ENCODE measurements at places on chromosomes 1 and 21.

- DNase-seq, result no peak
Observed at GRCh38 chr1:25033828-25034705, 104.0 kb upstream of the RUNX3 start.

- DNase-seq, result no peak
Observed at GRCh38 chr1:161944381-161944780, 79.3 kb downstream of the OLFML2B start.

DNA sequence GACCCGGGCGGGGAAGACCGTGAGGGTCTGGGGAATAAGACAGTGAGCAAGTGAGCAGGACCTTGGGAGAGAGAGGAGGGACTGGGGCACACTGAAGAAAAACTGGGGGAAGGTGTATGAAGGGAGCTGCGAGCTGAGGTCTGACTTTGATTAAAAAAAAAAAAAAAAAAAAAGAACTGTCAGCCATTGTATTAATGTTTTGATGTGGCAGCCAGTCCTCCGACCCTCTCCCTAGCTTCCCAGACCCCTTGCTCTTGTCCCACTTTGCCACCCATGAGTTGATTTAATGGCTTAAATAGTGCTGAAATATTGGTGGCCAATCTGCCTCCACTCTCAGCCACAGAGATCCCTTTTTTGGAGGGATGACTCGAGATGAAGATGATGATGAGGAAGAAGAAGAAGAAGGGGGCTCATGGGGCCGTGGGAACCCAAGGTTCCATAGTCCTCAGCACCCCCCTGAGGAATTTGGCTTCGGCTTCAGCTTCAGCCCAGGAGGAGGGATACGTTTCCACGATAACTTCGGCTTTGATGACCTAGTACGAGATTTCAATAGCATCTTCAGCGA is 652 bp downstream of the HAX1 start:
- DNase-seq, result no peak

DNA sequence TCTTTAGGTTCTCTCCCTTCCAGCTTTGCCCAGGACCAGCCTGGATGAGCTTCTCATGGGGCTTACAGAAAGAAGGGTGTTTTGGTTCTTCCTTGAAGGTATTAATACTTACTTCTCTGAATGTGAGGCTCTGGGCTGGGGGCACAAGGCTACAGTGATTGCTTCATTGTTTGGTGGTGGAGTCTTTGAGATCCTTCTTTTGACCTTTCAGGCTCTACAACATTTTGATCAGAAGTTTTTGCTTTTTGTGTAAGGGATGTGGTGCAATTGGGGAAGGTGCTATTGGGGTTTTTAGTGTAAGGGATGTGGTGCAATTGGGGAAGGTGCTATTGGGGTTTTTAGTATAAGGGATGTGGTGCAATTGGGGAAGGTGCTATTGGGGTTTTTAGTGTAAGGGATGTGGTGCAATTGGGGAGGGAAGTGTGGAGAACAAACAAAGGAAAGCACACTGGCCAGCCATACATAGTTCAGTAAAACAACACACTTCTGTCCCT is 103.6 kb upstream of the IVNS1ABP start:
- DNase-seq, result no peak

DNA sequence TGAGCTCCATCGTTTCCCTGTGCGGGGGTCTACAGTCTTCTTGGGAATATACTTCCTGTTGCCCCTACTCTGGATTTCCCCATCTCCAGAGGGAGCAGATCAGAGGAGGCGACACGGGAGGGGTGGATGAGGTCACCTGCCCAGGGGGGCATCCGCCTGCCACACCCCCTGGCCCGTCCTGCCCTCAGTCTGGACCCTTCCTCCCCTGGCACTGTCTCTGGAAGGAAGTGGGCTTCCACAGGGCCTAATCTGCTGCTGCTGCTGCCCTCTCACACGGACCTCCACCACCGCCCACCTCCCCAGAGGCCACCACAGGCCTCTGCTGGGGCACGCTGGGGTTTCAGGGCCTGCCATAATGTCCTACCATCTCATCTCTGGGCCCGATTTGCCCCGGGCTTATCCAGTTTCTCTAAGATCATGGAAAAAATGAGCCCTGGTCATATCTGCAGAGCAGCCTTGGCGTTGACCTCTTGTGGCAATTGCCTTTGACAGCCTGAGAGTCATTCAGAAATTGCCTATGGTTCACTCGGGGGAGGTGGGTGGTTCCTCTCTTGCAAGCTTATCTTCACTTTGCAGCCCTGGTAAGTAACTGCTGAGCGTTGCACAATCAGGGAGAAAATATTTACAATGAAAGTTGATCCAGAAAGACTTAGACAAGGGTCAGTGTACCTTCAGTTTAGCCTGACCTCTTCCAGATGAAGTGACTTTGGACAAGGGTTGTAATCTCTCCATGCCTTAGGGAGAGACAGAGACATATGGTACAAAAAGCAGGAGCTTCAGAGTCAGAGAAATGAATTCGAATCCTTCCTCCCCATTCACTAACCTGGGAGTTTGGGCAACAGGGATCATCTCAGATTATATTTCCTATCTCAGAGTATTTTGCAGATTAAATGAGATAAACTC is 252.4 kb downstream of the TOMM20 start:
- peak; percentile 52 for DNase-seq

GRCh38 chr1:222540598-222540995 is 7.3 kb downstream of the HHIPL2 start:
- no peak for DNase-seq

DNA sequence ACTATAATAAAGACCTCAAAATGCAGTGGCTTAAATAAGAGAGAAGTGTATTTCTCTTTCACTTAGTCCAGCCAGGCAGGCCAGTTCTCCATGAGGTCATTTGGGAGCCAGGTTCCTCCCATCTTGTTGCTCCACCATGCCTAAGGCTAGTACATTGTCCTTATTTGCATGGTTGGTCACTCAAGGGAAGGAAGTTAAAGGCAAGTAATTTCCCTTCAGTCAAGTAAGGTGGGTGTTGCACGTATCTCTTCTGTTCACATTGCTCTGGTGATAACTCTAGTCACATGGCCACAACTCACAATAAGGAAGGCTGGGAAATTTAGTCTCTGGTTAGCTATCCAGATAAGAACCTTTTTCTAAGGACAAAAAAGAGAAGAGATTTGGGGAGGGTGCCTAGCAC is 27.2 kb upstream of the TADA1 start:
- DNase-seq, result no peak

- peak; percentile 91 for DNase-seq
Observed at GRCh38 chr21:45818904-45819285, 162.7 kb upstream of the COL6A1 start.

DNA sequence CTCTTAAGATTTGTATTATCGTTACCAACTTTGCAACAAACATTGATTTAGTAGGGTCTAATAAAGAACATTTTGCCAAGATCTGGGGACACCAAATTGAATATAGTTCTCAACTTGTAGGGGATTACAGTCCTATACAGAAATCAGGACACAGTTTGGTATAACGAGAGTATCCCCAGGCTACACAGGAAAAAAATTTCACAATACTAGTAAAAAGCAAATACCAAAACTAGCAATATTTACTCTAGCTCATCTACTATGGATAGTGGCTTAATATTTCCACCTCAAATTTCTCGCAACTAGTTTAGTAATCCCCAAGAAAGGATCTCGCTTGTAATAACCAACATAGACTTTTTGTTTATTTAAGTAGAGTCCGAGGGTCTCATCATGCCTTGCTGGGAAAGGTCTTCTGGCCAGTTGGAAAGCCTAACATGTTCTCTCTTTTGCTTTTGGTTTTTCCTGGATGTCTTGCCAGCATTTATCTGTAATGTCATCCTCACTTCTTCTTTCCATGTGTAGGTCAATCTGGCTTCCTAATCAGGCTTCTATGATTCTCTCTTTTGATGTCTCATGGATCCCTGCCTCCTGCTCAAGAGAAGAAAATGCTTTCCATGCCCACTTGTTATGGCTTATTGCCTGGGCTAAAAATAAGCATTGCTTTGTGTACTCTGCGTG is 104.7 kb upstream of the KCNK2 start:
- no peak for DNase-seq

DNA sequence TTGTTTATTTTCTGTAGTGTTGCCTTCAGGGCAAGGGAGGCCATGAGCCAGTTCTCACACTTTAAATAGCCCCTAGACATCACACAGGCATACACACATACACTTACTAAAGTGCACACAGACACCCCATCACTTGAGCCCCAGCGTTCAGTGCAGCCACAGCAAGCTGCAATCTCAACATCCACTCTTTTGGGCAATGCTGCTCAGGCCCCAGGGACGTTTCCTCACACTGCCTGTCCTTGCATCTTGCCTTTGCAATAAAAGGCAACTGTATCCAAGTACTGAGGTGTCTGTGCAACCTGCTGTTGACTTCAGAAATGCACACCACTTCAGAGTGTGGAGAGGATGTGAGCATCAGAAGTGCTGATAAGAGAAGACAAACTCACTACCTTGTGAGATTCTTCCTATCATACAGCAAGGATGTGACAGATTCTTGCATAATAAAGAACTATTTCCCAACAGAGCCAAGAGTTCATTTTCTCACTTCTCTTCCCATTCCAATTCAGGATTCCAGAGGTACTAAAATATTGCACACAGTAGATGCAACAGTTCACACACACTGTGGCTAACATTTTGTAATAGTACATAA is 36.2 kb downstream of the IRF2BP2 start:
- no peak for DNase-seq

- DNase-seq, result no peak
Observed at GRCh38 chr1:147171399-147172167, 687 bp downstream of the PRKAB2 start.

- DNase-seq, result no peak
Observed at GRCh38 chr1:234710936-234711724, 101.2 kb upstream of the IRF2BP2 start.

DNA sequence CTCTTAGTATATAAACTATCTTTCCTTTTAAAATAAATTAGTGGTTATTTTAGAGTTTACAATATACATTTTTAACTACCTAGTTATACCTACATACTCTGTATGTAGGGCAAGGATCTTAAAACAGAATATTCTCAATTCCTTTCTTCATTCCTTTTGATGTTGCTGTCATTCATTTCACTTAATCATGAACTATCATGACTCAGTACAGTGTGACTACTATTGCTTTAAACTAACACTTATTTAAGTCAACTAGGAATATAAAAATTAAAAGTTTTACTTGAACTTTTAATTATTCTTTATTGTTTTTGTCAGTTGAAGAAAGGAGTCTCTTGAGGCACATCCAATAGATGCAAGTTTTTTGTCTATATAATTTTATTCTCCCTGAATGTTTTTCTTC is 726.4 kb downstream of the BRINP3 start:
- DNase-seq, result no peak

GRCh38 chr1:151524736-151525135 is 13.5 kb downstream of the CGN start:
- DNase-seq, result no peak

GRCh38 chr1:226571893-226572292 is 23.3 kb downstream of the STUM start:
- DNase-seq, result no peak

DNA sequence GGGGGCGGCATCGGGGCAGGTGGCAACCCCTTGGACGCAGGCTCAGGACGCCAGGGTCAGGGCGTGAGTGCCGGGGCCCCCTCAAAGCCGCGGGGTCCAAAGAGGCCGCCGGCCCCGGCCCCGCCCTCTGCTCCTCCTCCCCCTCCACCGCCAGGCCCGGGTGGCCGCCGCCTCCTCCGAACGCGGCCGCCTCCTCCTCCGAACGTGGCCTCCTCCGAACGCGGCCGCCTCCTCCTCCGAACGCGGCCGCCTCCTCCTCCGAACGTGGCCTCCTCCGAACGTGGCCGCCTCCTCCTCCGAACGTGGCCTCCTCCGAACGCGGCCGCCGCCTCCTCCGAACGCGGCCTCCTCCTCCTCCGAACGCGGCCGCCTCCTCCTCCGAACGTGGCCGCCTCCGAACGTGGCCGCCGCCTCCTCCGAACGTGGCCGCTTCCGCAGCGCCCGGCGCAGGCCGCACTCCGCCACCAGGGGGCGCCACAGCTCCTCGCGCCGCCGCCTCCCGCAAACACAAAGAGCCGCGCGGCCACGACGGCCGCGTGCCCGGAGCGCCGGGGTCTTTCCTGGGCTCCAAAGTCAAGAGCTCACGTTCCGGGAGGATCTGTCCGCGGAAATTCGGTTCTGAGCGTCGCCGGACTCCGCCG is 19.3 kb upstream of the SAMD11 start:
- peak; percentile 81 for DNase-seq

- no peak for DNase-seq
Observed at GRCh38 chr1:229199261-229200243, 71.4 kb upstream of the RAB4A start.

DNA sequence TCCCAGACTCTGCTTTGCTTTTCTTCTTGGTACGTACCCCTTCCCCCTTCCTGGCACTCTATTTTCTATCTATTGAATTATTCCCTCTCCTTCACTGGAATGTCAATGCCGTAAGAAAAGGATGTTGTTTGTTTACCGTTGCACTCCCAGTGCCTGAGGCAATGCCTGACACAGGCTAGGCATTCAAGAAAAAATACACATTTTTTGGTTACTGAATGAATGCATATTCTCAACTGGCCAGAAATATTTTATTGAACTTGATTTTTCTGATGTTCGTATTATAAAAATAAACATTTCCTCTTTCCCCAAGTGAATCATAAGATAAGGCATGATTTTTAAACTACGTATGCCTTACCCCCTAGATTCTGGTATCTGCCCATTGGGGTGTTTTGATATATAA is 41.2 kb downstream of the GNG12 start:
- no peak for DNase-seq

GRCh38 chr1:24572301-24572700 is 16.4 kb downstream of the NCMAP start:
- no peak for DNase-seq

DNA sequence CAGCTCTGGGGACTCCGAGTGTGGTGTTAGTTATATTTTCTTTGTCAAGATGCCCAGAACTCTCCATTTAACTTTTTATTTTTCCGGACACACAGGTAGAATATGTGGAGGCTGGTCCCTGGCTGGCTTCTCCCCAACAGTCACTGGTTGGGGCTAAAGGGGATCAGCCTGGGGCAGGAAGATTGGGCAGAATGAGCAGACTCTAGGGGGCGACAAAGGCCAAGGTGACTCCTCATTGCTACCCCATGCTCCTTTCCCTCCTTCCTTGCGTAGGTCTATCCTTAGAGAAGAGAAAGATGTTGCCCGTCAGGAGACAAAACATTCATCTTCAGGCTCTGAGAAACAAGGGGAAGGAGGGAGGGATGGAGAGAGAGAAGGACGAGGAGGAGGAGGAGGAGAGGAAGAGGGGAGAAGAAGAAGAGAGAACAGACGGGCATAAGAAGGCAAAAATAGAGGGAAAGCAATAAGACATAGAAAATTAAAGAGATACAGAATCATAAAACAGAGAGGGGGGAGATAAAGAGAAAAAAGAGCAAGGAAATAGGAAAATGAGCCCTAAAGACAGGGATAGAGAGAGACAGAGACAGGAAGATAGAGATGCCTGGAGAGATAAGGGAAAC is 89.9 kb downstream of the FOXD2 start:
- DNase-seq, result no peak

- DNase-seq, result no peak
Observed at GRCh38 chr1:230381585-230381984, 44.5 kb downstream of the PGBD5 start.

- DNase-seq, result no peak
Observed at GRCh38 chr1:180515364-180515763, 13.0 kb upstream of the ACBD6 start.

- DNase-seq, result no peak
Observed at GRCh38 chr1:217407534-217408001, 223.3 kb downstream of the GPATCH2 start.

All from stimulated activated CD4-positive, alpha-beta T cell treated with anti-CD3 and anti-CD28 coated beads, Interleukin-1b, Interleukin-23, amount 100 ng/mL, for 48 hours (primary cell).